Hepatocyte (in vitro differentiated cells): ENCODE measurements at places on chromosomes 1 and 21. TPM values are rescaled to one million over a fixed set of nuclear protein-coding genes. Genes with fewer than 3 reads are reported as not detected.

The NPPB gene
- 1.6 and 3.9 TPM in 2 replicates for total RNA-seq

The TSPAN2 gene
- total RNA-seq: 1.8 and 2.8 TPM in 2 replicates

The DPT gene
- total RNA-seq: 12.5 and 13.5 TPM in 2 replicates

The PLEKHG5 gene
- total RNA-seq: 11.6 and 13.3 TPM in 2 replicates

The HES2 gene
- 0.27 and 0.44 TPM in 2 replicates for total RNA-seq

The SPATA46 gene
- total RNA-seq: not detected in 2 replicates

The LRRC71 gene
- total RNA-seq: not detected in 2 replicates

The FAM78B gene
- total RNA-seq: not detected in 2 replicates

DNA sequence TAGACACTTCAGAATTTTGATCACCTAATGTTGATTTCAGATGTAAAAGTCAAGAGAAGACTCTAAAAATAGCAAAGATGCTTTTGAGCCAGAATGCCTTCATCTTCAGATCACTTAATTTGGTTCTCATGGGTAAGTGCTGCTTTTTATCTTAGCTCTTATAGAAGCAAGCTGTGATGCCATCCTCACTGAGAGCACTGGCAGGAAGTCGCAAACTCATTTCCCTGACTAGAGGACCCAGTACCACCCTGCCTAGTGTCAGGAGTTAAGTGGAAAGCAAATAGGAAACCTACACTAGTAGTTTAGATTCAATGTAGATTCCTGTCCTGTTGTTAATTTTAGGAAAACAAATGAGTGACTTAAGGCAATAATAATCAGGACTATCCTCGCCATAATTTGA is 12.1 kb downstream of the IFNAR2 start:
- no peak overlapping the region for H3K27ac ChIP-seq
- DNase-seq: no peak
- H3K4me3 ChIP-seq: no peak overlapping the region
- H3K36me3 ChIP-seq: no peaks in the 10 kb centered on the region
- H3K4me1 ChIP-seq: no peaks in the 10 kb centered on the region

- peaks cover 35% of the 10 kb centered on the region for H3K4me1 ChIP-seq
- no peak overlapping the region for H3K4me3 ChIP-seq
- H3K27me3 ChIP-seq: no peaks in the 10 kb centered on the region
- DNase-seq: peak; percentile 70
Observed at GRCh38 chr1:51736702-51737101, 119.8 kb downstream of the OSBPL9 start.

GRCh38 chr1:116418091-116418830 is 45.2 kb downstream of the ATP1A1 start:
- peak overlapping the region; percentile 84 for H3K27ac ChIP-seq
- peak; percentile 86 for DNase-seq
- no peaks in the 10 kb centered on the region for H3K36me3 ChIP-seq
- H3K27me3 ChIP-seq: no peaks in the 10 kb centered on the region
- peak overlapping the region; percentile 96 for H3K4me3 ChIP-seq
- H3K4me1 ChIP-seq: peaks cover 11% of the 10 kb centered on the region

- DNase-seq: no peak
- H3K27ac ChIP-seq: no peak overlapping the region
- no peaks in the 10 kb centered on the region for H3K36me3 ChIP-seq
Observed at GRCh38 chr1:248114890-248115289, 19.9 kb downstream of the OR2L13 start.

DNA sequence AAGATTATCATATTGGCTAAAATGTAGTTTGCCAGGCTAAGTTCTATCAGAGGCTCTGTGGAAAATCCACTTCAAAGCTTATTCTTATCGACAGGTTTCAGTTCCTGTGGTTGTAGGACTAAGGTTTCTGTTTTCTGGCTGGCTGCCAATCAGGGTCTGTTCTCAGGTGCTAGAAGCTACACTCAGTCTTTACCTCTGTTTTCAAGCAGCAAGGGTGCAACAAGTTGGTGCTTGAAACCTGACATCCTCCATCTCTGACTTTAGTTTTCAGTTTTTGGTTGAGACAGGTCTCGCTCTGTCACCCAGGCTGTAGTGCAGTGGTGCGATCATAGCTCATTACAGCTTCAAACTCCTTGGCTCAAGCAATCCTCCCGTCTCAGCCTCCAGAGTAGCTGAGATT is 15.3 kb upstream of the TMCO2 start:
- no peak for DNase-seq
- no peak overlapping the region for H3K4me3 ChIP-seq
- H3K27me3 ChIP-seq: no peaks in the 10 kb centered on the region
- no peaks in the 10 kb centered on the region for H3K36me3 ChIP-seq
- H3K4me1 ChIP-seq: no peaks in the 10 kb centered on the region
- no peak overlapping the region for H3K27ac ChIP-seq

DNA sequence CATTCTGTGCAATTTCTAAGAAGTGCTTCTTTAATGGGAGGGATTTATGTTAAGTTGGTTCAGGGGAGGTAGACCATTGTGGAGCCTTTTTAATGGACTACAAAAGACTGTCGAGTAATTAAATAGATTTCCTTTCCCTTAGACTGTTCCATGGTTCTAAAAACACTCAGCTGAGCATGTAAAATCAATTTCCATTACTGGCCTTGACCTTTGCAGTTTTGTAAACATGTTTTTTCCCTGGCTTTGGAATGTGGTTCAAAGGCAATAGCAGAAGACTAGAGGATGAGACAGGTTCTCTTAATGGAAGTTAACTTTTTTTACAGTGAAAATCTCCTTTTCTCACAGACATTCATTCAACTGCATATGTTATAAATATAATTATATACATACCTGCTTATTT is 37.6 kb upstream of the BTG3 start:
- H3K36me3 ChIP-seq: no peaks in the 10 kb centered on the region
- H3K4me3 ChIP-seq: no peak overlapping the region
- H3K4me1 ChIP-seq: no peaks in the 10 kb centered on the region
- no peak overlapping the region for H3K27ac ChIP-seq

DNA sequence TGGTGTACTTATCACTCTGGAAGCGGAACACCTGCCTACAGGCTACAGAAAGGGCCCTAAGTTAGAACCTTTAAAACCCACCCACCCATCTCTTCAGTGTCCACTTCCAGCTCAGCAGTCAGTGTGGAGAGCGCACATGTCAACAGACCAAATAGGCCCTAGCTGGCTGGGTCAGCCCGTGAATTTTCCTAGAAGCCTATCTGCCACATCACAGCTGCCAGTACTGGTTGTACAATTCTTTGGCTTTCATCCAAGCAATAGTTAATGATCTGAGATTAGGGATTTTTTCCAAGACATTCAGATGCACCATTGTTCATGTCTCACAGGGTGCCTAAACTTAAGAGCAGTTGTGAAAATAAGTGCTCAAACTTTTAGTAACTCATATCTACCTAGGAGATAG is 197.1 kb downstream of the KCNK2 start:
- H3K27ac ChIP-seq: no peak overlapping the region
- no peak overlapping the region for H3K4me3 ChIP-seq
- no peak for DNase-seq

- H3K36me3 ChIP-seq: no peaks in the 10 kb centered on the region
- no peak overlapping the region for H3K4me3 ChIP-seq
- no peaks in the 10 kb centered on the region for H3K27me3 ChIP-seq
- peaks cover 51% of the 10 kb centered on the region for H3K4me1 ChIP-seq
- no peak for DNase-seq
Observed at GRCh38 chr1:164605254-164606091, 46.5 kb downstream of the PBX1 start.

DNA sequence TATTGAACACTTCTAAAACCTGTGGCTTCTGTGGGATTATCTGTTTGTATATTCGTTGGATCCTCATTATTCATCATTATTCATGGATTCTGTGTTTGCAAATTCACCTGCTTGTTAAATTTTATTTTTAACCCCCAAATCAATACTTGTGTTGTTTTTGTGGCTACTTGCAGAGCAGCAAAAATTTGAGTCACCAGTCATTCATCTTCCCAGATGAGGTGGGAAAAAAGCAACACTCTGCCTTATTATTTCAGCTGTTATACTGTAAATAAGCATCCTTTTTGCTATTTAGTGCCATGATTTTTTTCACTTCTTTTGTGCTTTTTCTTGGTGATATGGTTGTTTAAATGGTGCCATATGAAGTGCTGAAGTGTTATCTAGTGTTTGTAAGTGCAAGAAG is 56.7 kb downstream of the RASAL2 start:
- H3K27me3 ChIP-seq: no peaks in the 10 kb centered on the region
- H3K4me1 ChIP-seq: no peaks in the 10 kb centered on the region
- H3K36me3 ChIP-seq: no peaks in the 10 kb centered on the region

DNA sequence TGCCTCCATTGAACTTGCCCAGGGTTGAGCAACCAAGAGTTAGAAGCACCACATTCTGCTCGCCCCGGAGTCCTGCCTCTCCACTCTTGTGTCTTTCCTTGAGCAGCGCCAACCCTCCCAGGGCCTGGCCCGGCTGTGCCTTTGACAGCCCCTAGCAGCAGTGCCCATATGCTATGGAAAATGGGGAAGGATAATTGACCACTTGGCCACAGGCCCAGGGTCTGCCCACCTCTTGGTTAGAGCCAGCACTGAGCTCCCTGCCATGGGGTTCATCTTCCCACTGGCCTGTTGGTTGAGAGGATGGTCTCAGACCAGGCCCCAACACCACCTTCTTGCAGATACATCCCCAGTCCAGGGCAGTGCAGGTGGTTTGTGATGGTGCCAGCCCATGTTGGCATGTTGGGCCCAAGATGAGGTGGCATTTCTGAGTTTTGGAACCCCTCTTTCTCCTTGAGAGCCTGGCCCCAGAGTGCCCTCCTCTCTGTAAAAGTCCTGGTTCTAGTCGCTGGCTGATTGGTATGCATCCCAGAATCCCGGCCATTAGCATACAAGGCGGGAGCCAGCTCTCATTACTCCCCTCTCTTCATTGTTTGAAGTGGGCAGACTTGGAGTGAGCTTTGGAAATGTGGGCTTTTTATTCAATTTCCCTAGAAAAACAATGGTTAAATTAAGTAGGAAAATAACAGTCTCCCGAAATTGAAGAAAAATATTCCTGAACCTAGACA is 7.6 kb downstream of the ARHGEF10L start:
- no peaks in the 10 kb centered on the region for H3K27me3 ChIP-seq
- H3K4me3 ChIP-seq: no peak overlapping the region
- DNase-seq: no peak
- H3K4me1 ChIP-seq: peaks cover 9% of the 10 kb centered on the region

- no peaks in the 10 kb centered on the region for H3K4me1 ChIP-seq
- no peaks in the 10 kb centered on the region for H3K27me3 ChIP-seq
Observed at GRCh38 chr1:10616696-10617095, 141.9 kb downstream of the PEX14 start.
